ENCODE measurements at places on chromosomes 12 and 14.

DNA sequence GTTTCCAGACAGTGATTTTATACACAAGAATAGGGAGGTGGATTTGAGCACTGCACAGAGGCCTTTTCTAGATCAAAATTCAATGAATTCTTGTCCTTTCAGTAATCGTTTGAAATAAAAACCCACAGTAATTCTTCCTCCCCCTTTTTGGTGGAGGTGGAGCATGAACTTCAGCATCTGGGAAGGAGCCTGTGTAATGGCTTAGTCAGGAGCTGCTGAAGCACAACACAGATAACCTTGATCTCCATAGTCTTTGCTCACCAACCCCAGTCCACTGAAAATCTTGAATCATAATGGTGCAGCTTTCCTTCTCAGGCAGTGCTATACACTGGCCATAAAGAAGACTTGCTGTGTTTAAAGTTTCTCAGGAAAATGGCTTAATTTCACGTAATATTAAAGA lies 6.4 kb upstream of the TBPL2 start:
- DNase-seq, result no peak

DNA sequence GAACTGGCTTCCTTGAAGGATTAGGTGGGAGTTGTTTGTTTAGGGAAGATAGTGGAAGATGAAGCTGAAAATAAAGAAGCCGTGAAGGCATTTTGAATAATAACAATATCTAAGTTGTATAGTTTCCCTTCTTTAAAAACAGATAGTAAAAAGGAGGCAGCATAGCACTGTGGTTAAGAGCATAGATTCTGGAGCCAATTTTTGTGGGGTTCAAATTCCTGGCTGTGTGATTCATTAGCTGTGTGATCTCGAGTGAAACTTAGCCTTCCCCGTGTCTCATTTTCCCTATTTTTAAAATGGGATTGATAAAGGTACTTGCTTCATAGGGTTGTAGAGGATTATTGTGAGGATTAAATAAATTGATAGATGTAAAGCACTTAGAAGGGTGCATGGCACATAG lies 104.5 kb downstream of the MYRFL start:
- no peak for DNase-seq

- DNase-seq, result no peak
These were observed 85.6 kb downstream of the OTOGL start for GRCh38 chr12:80184926-80185325.

DNA sequence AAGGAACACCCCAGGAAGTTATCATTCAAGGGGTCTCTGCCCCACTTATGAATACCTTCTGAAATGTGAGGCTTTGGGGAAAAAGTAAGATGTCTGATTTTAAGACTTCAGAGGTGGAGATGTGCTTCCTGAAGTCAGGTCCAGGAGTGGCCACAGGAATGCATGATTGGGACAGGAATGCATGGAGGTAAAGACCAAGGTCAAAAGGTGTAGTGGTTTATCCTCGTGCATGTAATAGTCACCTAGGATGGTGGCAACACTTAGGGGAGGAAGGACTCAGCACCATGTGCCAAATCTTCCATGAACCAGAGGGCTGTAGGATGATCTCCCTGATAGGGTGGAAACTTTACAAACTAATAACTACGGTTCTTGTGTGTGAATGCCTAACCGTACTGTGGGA lies 217.3 kb downstream of the C12orf75 start:
- DNase-seq, result no peak

- DNase-seq, result peak; percentile 49
These were observed 25.4 kb upstream of the PLEKHG6 start for GRCh38 chr12:6285063-6285477.

DNA sequence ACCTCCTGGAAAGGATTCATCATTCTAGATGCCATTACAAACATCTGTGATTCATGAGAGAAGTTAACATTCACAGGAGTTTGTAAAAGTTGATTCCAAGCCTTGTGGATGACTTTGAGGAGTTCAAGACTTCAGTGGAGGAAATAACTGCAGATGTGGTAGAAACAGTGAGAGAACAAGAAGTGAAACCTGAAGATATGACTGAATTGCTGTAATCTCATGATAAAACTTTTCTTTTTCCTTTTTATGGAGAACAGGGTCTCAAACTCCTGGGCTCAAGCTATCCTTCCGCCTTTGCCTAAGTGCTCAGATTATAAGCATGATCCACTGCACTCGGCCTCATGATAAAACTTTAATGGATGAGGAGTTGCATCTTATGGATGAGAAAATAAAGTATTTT lies 64.5 kb upstream of the GTF2A1 start:
- no peak for DNase-seq

DNA sequence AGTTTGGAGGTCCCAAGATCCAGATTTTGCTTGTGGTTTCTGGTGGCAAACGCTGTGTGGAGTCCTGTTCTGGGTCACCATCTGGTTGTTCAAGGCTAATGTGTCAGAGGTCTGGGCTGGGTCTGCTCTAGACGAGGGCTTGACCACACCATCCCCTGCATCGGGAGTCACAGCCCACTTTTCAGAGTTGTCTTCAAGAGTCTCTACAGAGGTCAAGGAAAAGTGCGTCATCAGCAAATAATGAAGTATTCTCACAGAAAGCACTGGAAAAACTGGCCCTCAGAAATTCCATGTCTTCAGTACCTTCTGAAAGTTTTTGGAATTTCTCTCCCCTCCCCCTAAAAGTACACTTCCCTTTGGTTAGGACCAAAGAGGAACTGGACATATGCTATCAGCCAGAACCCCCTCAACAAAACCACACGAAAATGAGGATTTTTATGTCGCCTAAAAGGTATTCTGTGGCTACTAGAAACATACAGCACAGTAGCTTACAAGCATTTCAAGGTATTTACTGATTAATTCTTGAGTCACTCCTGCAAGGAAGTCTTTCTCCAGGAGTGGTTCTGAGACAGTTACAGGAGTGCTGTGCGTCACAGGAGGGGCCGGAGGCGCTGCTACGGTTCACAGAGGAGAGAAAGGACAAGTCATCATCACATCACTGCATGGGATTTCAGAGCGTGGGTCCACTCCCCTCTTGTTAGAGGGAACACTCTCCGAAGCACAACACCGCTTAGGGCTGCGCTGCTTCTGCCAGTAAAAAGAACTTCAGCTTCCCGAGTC lies 35.4 kb downstream of the RAD52 start:
- no peak for DNase-seq

DNA sequence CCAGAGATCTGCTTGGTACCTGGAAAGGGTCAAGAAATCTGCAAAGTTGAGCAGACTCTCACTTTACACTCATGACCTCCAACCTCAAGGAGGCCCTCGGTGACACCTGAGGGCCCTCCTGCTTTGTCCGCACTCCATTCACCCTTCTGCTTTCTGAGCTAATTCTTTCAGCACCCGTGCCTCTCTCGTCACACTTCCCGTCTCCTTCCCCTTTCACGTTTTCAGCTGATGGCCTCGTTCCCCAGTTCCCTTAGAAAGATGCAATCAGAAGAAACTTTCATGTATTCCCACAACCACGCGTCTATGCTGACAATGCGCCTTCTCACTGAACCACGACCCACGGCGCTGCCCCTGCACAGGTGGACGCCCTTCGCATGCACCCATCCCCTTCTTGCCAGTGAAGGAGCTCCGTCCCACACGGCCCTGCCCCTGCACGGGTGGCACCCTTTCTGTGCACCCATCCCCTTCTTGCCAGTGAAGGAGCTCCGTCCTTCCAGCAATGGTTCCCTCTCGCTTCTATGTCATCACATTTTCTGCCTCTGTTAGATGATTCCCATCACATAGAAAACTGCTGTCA lies 340.1 kb upstream of the FKBP4 start:
- DNase-seq, result no peak

DNA sequence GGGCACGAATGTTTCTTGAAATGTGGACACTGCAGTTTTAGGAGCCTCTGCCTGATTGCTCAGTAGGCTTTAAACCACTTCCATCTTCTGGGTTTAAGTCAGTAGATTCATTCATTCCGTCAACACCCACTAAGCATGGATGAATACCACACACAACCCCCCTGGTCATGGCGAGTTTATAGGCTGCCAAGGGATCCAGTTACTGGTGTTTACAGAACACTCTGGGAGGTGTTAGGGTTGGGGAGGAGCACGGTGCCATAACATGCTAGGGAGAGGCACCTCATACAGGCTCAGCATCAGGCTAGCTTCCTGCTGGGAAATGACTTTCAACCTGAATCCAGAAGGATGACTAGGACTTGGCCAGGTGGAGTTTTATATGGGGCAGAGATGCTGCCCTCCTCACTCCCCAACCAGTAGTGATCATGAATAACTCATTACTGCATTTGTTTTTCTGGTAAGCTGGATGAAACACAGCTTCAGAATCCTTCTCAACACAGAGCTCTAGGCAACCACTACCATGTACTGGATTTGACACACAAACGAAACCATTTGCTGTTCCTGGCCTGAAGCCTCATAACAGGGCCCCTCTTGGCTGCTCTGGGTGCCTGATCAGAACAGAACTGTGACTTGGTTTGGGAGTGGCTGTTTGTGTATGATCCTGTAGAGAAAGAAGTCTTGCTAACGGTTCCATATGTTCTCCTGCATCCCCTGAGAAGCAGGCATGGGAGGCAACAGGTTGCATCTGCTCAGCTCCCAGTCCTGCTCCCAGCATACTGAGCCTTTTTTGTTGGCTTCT lies 47.9 kb downstream of the FBXW8 start:
- no peak for DNase-seq

GRCh38 chr12:64184216-64184615 lies 37.9 kb downstream of the KICS2 start:
- DNase-seq, result no peak

DNA sequence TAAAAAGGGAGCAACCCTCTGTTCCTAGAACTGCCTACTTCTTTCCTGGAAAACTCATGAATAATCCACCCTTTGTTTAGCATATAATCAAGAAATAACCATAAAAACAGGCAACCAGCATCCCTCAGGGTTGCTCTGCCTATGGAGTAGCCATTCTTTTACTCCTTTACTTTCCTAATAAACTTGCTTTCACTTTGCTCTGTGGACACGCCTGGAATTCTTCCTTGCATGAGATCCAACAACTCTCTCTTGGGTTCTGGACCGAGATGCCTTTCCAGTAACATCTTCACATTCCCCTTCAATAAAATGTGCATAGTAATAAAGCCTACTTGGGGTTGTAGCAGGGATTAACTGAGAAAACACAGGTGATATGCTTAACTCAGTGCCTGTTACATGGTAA lies 286.4 kb upstream of the AMIGO2 start:
- DNase-seq, result no peak

GRCh38 chr14:101005447-101005846 lies 101.9 kb upstream of the RTL1 start:
- no peak for DNase-seq

- DNase-seq, result no peak
These were observed 178.9 kb upstream of the ALG10B start for GRCh38 chr12:38137716-38138115.

DNA sequence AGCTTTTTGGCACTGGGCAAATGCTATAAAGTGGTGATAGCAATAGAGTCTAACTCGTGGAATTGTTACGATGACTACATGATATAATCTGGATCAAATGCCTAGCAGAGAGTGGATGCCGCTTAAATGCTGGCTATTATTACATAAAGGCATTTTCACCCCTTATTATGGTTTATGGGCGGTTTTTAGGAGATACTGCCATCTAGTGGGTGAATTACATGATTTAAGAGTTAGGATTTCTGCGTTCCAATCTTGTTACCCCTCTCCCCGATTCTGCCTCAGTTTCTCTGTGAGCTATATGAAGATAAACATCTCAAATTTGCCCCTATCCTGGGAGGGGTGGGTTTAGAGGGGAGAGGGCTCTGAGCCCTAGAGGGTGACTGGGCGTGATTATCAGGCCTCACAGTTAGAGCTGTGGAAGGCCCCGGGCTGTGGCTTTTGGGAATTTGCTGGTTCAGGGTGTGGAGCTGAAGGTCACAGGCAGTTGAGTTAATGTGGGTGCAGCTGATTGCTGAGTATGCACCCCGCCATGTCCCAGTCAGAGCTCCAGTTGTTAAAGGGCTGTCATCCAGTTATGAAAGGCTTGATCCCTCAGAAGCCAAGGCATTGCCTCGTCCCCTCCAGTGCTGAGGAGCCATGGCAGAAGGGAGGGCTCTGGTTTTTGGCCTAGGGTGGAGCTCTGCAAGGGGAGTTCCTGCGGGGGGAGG lies 14.4 kb downstream of the CLSTN3 start:
- DNase-seq, result no peak

DNA sequence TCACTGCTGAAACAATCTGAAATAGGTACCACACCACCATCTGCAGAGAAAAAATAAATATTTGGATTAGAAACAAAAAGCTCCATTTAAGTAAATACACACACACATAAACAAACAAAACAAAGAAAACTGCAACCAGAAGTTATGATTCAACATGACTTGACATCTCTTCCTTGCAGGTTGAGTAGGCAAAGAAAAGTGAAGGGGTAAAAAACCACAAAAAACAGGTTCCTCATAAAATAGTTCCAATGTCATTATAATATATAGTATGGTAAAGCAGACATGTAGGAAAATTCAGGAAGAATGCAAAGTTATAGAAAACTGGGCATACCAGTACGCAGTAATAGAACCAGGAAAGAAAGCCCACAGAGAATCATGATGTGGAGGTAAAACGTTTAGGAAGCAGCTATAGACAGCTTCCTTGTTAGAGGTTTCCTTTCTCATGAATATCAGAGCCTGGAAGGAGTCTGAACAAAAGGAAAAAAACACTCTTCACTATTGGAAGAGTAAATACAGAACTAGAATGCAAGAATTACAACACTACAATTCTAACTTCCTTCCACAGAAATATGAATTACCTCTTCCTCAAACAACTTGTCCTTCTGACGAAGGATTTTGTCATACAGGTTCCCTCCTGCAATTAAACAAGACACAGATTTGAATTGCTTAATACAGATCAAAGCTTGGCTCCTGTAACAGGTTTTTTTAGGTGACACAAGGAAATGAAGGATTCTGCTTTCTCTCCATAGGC lies 6.1 kb downstream of the NEK9 start:
- DNase-seq, result no peak

DNA sequence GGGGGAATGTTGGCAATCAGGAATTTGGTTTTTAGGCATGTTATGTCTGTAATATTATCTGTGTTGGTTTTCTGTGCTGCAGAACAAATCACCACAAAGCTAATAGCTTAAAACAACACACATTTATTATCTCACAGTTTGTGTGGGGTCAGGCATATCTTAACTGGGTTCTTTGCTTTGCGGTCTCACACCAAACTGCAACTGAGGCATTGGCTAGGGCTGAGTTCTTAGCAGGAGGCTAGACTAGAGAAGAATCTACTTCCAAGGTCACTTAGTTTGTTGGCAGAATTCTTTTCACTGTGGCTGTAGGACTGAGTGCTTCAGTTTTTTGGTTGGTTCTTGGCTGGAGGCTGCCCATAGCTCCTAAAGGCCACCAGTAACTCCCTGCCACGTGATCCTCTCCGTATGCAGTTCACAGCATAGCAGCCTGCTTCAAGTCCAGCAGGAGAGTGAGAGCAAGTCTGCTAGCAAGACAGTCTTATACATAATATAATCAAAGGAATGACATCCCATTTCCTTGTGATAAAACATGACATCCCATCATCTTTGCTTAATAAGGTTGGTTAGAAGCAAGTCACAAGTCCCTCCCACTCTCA lies 21.6 kb downstream of the ATF1 start:
- no peak for DNase-seq

DNA sequence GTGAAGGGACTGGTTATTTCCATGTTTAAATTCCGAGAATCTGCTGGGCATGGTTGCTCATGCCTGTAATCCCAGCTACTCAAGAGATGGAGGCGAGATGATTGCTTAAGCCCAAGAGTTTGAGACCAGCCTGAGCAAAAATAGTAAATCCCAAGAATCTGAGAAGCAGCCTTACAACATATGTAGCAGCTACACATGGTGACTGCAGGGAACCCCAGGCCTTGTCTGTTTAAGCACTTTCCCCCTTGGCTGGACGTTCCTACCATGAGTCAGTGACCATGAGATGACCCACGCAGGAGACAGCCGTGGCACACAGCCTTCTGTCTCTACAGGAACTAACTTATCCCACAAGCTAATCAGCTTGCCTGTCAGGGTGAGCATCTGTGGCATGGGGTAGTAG lies 5.5 kb upstream of the SLC24A4 start:
- no peak for DNase-seq

Measured in effector CD8-positive, alpha-beta T cell (primary cell).